ENCODE measurements at places on chromosomes 5 and 9.

DNA sequence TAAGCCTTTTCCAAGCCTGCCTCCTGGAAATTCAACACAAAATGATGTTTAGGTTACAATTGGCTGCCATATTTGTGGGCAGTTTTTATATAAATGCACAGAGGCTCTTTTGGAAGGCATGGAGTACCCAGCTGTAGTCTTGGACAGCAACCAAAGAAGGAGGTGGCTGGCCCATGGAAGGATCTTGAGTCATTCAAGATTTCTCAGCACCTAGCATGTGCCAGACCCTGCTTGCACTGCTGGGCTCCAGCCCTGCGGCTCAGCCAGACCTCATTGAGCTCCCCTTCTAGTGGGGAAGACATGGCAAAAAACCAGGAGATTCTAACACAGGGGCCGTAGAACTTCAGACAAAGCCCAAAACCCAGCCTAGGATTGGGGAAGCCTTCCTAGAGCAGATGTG is 22.1 kb downstream of the JADE2 start:
- no peak for DNase-seq

DNA sequence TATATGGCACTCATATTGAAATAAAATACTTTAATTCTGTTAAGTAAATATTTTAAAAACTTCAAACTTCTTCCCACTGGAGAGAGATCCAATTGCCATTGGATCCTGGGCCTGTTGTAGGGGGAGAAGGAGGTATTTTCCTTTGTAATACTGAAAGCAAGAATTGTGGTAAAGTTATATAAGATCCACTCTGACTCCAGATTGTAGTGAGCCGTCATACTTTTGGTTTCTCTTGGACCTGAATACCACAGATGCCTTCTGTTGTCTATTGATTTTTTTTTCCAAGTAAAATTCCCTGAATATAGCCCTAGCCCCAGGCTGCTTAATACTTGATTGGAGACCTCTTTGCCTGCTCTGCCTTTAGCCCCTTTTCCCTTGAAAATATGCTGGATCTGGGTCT is 86.9 kb downstream of the ATG10 start:
- no peak for DNase-seq

DNA sequence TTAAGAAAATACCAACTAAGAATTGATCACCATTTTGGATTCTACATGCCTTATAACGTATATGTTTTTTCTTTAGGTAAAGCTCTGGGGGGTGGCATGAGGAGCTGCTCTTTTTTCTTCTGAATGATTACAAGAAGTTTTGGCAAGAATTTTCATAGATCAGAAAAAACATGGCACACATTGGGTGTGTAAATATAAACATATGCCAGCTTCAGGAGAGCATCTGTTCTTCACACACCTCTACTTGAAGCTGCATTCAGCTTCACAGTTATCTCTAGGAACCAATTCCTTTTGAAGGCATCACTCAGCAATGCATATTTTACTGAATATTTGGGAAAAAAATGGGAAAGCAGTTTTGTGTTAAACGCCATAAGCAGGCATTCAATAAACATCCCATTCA is 122.7 kb upstream of the GHR start:
- DNase-seq, result no peak

GRCh38 chr9:8637626-8638025 is 838.0 kb upstream of the DMAC1 start:
- no peak for DNase-seq

- DNase-seq, result no peak
Observed at GRCh38 chr9:83511051-83511450, 27.1 kb downstream of the FRMD3 start.

GRCh38 chr5:113273948-113274347 is 160.8 kb downstream of the TSSK1B start:
- no peak for DNase-seq

- DNase-seq, result peak; percentile 65
Observed at GRCh38 chr9:110919609-110920008, 118.7 kb downstream of the LPAR1 start.

- no peak for DNase-seq
Observed at GRCh38 chr5:7852988-7853387, 2.1 kb upstream of the CFAP90 start.

GRCh38 chr5:180613188-180613813 is 22.0 kb upstream of the SCGB3A1 start:
- DNase-seq, result no peak

DNA sequence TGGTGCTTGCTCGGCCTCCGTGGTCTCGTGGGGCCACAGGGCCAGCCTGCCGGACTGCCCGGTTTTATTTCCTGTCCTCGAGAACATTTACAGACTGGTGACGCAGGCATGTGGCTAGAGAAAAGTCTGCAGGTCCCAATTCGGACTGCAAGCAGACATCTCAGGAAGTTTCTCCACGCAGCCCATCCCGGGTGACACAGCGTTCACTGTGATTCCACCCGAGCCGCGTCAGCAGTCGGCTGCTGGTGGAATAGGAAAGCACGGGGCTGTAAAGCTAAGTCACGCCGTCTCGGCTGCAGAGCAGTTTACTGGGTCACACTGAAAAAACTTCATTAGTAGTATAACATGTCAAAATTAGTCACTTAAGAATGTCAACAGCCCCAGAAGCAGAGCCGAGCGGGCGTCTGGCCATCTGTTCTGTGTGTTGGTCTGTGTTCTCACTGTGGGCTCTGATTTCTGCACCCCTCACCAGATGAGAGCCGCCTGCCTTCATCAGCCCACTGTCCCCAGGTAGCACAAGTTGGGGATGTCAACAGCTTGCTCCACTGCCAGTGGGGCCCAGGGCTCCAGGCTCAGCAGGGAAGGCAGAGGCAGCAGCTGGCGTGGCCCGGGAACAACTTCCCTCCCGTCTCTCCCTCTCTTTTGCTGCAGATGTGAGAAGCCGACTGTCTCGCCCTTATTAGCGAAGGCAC is 363.7 kb downstream of the IRX2 start:
- no peak for DNase-seq

- DNase-seq, result peak; percentile 15
Observed at GRCh38 chr9:72951520-72952380, 1.1 kb downstream of the ALDH1A1 start.

- DNase-seq, result no peak
Observed at GRCh38 chr5:82347201-82347865, 69.2 kb upstream of the RPS23 start.

DNA sequence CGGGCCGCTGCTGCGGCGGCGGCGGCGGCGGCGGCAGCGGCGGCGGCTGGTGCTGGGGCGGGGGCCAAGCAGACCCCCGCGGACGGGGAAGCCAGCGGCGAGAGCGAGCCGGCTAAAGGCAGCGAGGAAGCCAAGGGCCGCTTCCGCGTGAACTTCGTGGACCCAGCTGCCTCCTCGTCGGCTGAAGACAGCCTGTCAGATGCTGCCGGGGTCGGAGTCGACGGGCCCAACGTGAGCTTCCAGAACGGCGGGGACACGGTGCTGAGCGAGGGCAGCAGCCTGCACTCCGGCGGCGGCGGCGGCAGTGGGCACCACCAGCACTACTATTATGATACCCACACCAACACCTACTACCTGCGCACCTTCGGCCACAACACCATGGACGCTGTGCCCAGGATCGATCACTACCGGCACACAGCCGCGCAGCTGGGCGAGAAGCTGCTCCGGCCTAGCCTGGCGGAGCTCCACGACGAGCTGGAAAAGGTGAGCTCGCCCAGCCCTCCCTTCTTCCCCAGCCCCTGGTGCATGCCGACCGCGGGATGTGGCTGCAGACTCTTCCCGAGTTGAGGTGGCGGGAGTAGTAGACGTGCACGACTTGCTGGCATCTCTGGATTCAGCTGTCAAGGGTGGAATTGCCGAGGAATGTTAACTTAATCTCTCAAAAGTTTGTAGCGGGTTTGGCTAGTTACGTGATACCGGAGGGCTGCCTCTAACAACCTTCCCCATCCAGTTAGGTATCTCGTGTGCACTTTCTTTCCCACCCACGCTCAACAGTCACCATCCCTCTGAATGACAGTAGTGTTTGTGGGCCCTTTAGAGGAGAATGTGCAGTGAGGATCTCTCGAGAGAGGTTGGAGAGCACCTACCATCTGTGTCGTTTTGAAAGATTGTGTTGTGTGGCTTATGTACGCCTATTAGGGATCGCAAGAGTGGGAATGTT is 932 bp downstream of the SLC12A2 start:
- peak; percentile 11 for DNase-seq

DNA sequence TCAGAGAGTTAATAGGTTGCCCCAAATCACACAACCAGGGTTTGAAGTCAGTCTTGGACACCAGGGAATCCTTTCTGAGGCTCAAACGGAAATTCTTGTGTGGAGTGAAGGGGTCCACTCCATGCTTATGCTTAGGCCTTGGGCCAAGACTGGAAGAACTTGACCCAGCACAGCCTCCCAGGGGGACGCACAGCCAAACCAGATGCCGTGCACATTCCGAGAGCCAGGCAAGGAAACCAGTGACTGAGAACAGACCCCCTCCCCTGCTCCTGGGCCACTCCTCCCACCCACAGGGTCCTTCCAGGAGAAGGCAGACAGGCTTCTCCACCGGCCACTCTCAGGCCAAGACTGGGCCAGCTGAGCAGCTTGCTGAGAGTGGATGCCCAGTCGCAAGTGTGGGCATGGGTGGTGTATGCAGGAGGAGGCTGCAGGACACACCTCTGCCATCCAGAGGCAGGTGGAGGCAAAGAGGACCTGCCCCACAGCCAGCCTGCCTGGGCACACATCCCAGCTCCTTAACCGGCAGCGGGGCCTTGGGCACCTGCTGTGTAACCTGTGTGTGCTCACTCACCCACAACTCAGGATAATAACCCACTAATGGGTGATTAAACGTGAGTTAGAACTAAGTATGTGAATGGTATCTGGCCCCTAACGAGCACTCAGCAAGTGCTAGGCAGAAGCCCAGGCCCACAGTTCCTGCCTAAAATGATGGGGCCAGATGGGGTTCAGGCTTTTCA is 38.0 kb downstream of the NIPAL4 start:
- no peak for DNase-seq

- DNase-seq, result no peak
Observed at GRCh38 chr9:127139071-127139731, 16.8 kb upstream of the ANGPTL2 start.

GRCh38 chr9:130987738-130988399 is 21.1 kb upstream of the LAMC3 start:
- DNase-seq, result no peak

- DNase-seq, result no peak
Observed at GRCh38 chr5:61604076-61605025, 272.3 kb downstream of the ZSWIM6 start.

- DNase-seq, result no peak
Observed at GRCh38 chr5:1763548-1763911, 36.1 kb downstream of the MRPL36 start.

DNA sequence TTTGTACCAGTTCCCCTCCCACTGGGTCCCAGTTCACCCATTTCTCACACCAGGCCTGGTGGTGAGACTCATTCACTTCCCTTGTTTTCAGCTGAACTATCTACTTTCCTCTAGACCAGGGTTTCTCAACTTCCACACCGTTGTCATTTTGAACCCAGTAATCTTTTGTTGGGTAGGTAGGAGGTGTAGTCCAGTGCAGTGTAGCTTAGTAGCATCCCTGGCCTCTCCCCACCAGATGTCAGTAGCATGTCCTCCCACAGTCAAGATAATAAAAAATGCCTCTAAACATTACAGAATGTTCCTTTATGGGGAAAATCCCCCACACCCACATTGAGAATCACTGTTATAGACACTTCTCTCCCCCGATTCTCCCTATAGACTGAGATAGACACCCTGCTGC is 299.1 kb downstream of the EPB41L4A start:
- no peak for DNase-seq

- DNase-seq, result no peak
Observed at GRCh38 chr5:167701051-167701450, 590.4 kb upstream of the WWC1 start.

DNA sequence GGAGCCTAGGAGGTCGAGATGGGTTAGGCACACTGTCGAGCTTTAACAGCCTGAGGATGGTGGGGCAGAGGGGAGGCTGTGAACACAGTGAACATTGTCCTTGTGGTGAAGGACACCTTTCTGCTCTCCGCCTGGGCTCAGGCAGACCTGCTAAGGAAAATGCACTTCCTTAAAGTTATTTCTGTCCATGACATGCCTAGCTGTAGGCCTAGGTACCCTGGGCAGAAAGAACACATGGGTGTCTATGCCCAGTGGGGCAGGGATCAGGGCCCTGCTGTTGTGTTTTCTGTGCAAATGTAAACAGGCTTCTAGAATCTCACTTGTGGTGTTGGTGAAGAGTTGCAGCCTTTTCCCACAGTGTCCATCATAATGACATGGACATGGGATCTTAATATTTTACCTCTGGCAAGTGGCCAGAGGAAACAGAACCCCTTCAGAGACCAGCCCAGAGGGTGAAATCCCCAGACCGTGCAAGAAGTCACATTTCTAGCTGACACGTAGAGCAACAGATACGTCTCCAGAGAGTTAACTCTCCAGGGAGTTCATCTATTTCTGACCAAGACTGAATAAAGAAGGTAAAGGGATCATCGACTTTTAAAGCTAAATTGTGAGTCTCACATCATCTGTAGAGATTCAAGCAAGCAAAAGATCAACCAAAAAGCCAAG is 79.2 kb downstream of the C9orf152 start:
- no peak for DNase-seq

- no peak for DNase-seq
Observed at GRCh38 chr9:703392-703791, 138.1 kb upstream of the DMRT1 start.

DNA sequence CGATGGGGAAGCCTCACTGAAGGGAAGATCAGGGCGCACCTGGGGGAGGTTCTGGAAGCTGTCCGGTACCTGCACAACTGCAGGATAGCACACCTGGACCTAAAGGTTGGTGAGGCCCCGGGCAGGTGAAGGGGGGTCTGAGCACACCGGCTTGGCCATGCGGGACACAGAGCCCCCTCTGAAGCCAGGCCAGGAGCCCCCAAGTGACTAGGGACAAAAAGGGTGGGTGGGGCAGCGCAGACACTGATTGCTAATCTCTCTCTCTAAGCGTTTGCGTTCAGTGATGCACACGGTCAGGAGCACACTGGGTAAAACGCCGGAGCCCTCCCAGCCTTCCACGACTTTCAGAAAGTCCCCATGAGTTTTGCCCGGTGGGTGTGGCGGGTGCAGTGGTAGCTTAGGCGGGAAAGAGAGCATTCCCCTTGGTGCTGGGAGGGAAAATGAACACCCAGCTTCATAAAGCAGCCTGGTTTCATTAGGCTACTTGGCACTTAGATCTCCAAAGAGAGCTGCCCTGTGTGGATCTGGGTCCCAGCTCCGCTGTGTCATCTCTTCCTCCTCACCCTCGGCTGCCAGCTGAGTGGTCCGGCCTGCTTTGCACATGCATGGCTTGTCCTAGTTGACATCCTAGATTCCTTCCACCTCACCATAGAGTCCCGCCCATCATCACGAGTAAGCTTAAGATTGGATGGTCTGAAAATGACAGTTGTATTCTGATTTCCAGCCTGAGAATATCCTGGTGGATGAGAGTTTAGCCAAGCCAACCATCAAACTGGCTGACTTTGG is 74.2 kb upstream of the OTULINL start:
- no peak for DNase-seq

GRCh38 chr5:78778538-78778937 is 130.0 kb upstream of the LHFPL2 start:
- no peak for DNase-seq

GRCh38 chr5:100761192-100761591 is 141.9 kb downstream of the ST8SIA4 start:
- no peak for DNase-seq
